RCC 7860 (cell line): ENCODE measurements at places on chromosomes 12 and 14.

DNA sequence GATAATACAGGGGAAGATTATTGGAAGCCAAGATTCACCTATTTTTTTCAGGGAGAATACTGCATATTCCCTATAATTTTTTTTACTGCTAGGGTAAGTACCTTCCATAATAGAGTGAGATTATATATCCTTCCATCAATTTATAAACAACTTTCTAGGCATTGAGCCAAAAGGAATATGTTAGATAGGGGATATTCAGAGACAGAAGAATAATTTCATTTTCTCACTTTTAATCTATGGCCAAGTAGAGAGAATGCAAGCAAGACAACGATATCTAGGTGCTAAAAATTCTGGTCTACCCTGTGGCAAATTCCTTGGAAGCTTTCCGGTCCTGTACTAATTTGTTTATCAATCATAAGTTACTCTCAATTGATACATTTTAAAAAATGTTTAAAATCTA is 69.7 kb upstream of the STAC3 start:
- DNase-seq, result no peak

DNA sequence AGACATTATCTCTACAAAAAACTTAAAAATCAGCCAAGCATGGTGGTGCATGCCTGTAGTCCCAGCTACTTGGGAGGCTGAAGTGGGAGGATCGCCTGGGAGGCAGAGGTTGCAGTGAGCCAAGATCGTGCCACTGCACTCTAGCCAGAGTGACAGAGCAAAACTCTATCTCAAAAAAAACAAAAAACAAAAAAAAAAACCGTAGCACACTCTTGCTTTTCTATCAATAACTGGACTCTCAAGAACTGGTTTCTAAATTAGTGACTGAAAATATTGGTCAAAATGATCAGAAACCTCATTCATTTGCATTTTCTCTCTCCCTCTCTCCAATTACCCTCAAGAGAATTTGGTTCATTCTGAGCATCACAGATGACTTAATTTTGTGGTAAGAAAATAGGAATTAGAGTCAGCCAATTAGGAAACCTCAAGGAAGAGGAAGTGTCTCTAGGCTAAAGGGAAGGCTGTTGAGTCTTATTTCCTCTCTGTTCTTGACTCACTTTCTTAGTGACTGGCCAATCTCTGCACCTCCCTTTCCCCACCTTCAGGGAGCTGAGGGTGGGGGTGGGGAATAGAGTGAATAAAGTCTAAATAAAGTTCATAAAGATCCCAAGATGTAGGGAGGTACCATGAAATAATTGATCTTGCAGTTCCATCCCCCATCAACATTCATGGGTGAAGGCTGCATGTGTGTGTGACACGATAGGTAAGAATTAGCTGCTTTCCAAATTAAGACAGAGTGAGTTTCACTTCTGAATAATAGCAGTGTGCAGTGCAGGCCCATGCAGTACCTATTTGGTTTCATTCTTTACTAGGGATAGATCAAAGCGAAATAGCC is 6.8 kb upstream of the PSMA6 start:
- no peak for DNase-seq

- no peak for DNase-seq
Observed at GRCh38 chr12:81573228-81573627, 185.9 kb downstream of the PPFIA2 start.

GRCh38 chr12:119956047-119956446 is 33.0 kb upstream of the BICDL1 start:
- DNase-seq, result no peak

- peak; percentile 38 for DNase-seq
Observed at GRCh38 chr12:1939801-1940607, 21.6 kb upstream of the CACNA2D4 start.

DNA sequence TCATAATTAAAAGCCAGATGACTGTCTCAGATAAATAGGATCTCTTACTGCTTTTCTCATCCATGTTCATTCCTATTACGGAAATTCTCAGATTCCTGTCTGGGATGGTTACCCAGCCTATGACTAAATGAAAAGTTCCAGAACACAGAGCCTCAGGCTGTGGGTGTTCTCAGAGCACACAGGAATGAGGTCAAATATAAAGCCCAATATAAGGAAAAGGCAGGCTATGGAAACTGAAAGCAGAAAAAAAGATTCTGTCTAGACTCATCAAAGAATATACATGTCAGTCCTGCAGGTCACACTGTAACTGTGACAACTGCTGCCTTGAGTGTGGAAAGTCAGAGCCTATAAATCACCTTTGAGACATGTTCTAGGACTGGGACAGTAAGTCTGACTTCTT is 64.3 kb downstream of the DCAF5 start:
- DNase-seq, result peak; percentile 35

GRCh38 chr14:52029881-52030280 is 39.0 kb downstream of the NID2 start:
- no peak for DNase-seq

DNA sequence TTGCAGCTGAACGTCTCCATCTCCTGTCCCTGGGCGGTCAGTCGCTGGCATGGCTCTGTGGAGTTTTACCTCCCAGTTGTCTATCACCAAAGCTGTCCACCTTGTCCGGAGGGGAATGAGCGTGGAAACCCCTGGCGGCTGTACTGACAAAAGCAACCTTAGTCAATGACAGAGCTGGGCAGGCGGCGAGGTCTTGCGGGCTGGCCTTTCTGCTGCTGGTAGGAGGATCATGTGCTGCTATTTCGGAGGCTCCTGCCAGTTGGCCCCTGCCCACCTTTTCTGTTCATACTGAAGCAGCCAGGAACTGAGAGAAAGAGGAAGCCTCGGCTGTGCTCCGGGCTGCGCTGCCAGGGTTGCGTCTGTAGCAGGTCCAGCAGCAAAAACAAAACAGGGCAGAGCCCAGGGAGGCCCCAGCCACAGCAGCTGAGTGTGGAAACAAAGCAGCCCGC is 57.7 kb downstream of the HMGA2 start:
- DNase-seq, result no peak

DNA sequence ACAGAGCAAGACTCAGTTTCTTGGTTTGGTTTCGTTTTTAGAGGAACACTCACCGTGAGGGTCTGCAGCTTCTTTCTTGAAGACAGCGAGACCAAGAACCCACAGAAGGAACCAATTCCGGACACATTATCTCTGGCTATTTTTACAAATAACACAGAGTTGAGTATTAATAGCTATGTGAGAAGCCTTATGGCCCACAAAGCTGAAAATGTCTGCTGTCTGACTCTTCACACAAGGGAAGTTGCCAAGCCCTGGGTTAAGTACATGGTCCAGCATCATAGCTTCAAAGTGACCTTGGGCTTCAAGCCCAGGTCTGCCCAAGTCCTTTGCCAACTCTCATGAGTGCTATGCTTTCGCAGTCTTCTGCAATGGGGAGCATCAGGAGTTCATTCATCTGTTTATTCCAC is 2.6 kb upstream of the LGMN start:
- no peak for DNase-seq

GRCh38 chr14:55316564-55316963 is 45.3 kb downstream of the FBXO34 start:
- DNase-seq, result no peak

DNA sequence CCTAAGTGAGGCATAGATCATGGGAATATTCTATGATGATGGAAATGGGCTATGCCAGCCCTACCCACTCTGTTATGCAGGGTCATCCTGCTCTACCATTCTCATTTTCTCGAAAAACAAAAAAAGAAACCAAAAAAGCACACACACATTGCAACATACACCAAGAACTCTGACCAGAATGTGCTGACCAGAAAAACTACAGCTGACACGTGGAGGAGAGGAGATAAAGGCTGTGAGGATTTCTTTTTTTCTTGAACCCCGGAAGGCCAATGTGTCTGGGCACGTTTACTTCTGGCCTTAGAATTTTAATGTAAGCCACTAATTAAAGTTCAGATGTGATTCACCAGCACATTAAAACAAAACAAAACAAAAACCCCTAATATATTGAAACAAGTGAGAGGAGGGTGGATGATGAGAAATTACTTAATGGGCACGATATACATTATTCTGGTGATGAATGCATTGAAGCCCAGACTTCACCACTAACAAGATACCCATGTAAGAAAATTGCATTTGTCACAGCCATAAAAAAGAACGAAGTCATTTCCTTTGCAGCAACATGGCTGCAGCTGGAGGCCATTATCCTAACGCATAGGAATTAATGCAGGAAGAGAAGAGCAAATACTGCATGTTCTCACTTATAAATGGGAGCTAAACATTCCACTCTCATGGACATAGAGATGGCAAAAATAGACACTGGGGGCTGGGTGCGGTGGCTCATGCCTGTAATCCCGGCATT is 66.3 kb upstream of the PLEKHG3 start:
- DNase-seq, result no peak

- no peak for DNase-seq
Observed at GRCh38 chr12:46221255-46222128, 47.4 kb downstream of the SLC38A1 start.

GRCh38 chr14:65354715-65355114 is 57.8 kb upstream of the FUT8 start:
- DNase-seq, result no peak

GRCh38 chr14:55600784-55601561 is 21.0 kb downstream of the KTN1 start:
- DNase-seq, result peak; percentile 64

DNA sequence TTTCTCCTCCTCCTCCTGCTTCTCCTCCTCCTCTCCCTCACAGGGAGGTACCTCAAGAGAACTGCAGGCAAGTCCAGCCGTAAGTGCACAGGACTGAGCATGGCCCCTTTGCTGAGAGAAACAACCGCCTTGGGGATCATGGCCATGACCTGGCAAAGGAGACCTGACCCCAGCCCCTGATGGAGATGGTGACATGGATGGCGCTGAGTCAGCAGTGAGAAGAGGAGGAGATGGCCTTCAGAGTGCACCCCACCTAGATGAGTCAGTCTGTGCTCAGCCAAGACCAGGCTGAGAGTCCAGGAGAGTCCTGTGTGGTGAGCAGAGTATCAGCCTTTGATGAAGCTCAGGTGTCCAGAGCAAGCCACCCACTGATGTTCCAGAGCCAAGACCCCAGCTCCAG is 36.4 kb downstream of the MEG3 start:
- DNase-seq, result no peak

DNA sequence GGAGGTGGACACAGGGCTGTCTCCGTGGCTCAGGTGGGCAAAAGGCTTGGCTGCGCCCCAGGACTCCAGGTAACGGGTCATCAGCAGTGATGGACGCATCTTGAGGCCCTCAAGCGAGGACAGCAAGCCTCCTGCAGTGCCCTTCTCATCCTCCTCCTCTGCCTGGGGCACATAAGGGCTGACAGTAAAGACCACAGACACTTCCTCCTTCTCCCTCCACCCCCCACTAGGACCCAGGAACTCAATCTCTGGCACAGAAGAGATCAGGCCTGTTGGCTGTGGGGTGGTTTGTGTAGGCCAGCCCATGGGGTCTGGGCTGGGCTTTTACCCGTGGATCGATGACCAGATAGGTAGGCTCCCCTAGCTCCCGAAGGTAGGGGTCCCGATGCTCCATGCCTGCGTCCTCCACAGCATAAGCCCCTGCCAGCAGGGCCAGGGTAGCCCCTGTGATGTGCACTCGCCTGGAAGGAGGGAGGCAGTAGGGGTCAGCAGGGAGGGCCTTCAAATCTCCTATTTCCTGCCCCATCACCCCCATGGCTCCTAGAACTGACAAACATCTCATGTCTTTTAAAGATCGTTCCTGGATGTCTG is 5.7 kb downstream of the ADCY4 start:
- no peak for DNase-seq

DNA sequence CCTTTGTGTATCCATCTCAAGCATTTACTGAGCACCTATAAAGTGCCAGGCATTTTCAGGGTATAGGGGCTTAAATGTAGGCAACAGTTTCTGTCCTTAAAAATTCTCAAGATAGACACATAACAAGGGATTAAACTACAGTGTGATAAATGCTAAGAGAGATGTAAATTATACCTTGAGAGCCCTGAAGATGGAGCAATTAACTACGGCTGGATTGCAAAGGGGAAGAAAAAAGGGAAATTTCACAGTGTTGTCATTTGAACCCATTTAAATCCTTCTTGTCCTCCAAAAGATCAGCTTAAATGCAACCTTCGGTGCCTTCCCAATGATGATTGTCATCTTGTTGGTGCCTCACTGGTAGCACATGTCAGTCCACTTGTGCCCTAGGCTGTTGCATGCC is 11.5 kb upstream of the IL26 start:
- DNase-seq, result no peak

- DNase-seq, result no peak
Observed at GRCh38 chr12:108930155-108930554, 50.3 kb downstream of the DAO start.

- DNase-seq, result no peak
Observed at GRCh38 chr12:117377758-117378157, 16.3 kb upstream of the NOS1 start.

DNA sequence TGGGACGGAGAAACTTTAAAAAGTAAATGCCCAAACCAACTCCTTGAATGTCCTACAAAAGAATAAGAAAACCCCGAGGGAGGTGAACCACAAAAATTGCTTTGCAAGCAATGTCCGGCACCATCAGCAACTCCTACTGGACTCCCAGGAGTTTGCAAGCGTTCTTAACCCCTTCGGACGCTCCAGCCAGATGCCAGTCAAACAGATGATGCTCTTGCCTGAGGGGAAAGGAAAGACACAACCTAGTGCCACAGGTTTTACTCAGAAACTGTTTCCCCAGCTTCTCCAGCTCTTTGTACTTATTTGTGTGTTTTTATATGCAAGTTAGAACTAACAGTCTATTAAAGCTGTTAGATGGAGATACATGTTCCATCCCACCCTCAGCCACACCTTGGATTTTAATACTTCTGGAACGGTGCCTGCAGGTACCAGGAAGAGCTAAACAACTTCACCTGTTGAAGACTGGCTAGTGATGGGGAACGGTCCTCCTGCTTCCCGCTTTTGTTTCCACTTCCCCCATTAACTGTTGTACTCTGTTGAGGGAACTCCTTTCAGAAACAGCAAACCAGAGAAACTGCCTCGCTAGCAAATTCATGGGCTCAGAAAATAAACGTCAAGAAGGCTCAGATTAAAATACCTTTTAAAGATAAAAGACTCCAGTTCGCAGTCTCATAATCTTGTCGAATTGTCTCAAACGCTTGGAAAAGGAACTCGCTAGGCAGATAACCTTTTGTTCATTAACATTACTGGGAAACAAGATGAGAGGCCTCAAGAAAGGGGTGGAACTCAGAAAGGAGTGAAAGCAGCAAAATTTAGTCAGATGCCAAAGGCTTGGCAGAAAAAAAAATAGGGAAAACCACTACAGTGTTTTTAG is 1.1 kb upstream of the FERMT2 start:
- peak; percentile 59 for DNase-seq
